Substantia nigra (tissue), 51 donors: ENCODE measurements at places on chromosomes 3 and 15.

GRCh38 chr3:176505878-176506621 lies 691.2 kb downstream of the TBL1XR1 start:
- no peak for DNase-seq

DNA sequence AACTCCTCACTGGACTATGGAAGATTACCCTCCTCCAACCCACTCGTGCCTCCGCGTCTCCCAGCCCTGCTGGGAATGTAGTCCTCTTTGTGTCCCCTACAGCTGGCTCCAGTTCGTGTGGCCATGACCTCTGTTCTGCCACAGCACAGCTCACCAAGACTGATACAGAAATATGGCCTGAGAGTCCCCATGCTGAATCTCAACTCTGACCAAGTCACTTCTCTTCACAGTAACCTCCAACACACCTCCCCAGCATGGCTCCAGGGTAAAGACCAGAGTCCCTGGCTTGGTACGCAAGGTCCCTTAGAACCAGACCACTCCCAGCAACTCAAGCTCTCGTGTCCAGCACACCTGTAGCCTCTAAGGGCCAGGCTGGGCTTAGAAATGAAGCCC lies 2.3 kb upstream of the COL7A1 start:
- DNase-seq = no peak

DNA sequence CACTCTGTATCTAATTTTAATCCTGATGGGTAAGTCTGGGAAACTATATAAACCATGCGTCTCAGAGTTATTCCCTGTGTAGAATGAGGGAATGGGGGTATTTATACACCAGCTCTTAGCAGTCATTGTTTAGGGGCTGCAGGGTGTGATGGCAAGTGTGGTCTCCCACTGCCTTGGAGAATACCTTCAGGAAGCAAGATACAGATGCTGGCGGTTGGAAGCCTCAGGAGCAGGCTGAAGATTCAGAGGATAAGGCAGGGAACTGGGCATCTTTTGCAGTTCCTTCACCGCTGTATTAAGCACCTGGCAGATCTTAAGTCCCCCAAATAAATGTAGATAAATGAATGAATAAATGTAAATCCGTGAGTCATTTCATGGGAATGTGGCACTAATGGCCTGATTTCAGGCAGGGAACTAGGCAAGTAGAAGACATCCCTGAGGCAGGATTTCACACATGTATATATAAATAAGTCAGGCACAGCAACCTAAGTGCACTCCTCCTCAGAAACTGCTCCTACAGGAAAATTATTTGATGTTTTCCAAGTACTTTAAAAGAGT lies 209.2 kb upstream of the GADL1 start:
- DNase-seq = no peak

- DNase-seq = no peak
Observed at GRCh38 chr15:70854666-70854976, 664 bp upstream of the LARP6 start.

DNA sequence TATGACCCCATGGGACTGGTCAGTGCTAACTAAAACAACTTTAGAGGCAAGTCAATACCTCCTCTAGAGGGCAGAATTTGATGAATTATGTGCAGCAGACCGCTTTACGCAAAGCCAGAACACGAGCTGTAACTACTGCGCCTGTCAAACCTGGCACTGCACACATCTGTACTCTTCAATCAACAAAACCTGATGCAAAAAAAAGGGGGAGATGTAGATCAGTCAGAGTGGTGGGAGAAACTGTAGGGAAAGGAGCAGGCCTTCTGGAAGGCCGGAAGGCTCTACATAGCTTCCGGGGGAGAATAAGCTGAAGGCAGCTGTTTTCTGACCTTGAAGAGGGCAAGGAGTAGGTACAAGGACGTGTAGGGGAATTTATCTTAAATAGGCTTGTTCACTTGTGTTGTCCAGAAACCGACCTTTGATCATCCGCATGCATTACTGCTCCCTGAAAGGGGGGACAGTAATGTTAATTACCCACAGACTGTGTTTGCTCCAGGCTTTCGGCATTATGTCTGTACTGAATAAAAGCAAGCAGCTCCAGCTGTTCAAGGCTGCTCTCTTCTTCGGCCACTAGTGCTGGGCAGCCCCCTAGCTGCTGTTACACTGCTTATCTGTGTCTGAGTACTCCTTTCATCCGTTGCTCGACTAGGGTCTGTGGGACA lies 41.0 kb downstream of the GPR160 start:
- DNase-seq = no peak

- no peak for DNase-seq
Observed at GRCh38 chr3:38030126-38031021, 932 bp upstream of the PLCD1 start.

- DNase-seq = no peak
Observed at GRCh38 chr3:156675830-156676767, 1.7 kb downstream of the TIPARP start.

DNA sequence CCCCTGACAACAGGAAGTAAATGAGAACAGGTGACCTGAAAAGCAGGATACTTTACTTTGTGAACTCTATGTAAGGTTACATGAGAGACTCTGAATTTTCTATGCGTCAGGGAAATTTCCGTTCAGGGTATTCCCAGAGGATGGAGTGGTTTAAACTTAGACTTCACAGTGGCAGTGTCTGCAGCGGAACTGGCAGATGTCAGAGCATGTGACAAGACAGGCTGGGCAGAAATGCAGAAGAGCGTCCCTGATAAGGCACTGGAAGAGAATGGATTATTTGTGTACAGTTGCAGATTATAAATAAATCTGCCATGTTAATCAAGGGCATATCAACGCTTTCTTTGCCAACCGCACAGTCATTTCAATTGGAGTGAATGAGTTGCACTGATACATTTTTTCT lies 598.4 kb upstream of the ZNF717 start:
- no peak for DNase-seq

DNA sequence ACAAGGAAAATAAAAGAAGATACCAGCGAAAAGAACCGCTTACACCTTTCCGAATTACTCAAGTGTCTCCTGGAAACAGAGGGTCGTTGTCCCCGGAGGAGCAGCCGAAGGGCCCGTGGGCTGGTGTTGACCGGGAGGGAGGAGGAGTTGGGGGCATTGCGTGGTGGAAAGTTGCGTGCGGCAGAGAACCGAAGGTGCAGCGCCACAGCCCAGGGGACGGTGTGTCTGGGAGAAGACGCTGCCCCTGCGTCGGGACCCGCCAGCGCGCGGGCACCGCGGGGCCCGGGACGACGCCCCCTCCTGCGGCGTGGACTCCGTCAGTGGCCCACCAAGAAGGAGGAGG lies 325 bp downstream of the ALCAM start:
- no peak for DNase-seq

- no peak for DNase-seq
Observed at GRCh38 chr3:150342896-150343467, 65.1 kb upstream of the TSC22D2 start.

DNA sequence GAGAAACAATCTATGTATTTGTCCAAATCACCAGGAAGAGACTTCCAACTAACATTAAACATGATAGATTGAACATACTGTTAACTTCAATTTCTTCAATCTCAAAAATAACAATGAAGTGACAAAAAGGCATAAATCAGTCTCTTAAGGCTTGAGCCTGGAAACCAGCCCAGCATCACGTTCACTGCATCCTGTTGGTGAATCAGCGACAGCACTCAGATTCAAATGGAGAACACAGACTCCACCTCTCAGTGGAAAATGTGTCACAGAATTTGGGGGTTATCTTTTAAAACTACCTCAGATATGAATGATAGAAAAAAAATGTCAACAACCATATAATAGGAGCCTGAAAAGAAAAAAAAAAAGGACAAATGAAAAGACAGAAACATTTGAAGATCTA lies 212.0 kb downstream of the MINAR1 start:
- no peak for DNase-seq

GRCh38 chr15:33149919-33150318 lies 44.6 kb downstream of the FMN1 start:
- no peak for DNase-seq

DNA sequence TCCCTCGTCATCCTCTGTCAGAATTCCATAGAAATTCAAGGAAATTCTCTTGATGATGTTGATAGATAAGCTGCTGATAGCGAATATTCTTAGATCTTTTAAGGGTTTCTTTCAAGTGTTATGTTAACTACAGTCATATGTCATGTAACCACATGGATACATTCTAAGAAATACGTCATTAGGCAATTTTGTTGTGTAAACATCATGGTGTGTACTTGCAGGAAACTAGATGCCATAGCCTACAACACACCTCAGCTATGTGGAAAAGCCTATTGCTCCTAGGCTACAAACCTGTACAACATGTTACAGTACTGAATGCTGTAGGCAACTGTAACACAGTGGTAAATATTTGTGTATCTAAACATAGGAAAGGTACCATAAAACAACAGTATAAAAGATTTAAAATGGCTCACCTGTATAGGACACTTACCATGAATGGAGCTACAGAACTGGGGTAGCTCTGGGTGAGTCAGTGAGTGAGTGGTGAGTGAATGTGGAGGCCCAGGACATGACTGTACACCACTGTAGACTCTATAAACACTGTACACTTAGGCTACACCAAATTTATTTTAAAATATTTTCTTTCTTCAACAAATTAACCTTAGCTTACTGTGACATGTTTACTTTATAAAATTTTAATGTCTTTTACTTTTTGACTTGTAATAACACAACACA lies 34.6 kb downstream of the GLDN start:
- no peak for DNase-seq

GRCh38 chr3:123778991-123779622 lies 105.0 kb downstream of the MYLK start:
- DNase-seq = peak; percentile 32

GRCh38 chr3:188832961-188833721 lies 338.6 kb upstream of the TPRG1 start:
- DNase-seq = no peak

DNA sequence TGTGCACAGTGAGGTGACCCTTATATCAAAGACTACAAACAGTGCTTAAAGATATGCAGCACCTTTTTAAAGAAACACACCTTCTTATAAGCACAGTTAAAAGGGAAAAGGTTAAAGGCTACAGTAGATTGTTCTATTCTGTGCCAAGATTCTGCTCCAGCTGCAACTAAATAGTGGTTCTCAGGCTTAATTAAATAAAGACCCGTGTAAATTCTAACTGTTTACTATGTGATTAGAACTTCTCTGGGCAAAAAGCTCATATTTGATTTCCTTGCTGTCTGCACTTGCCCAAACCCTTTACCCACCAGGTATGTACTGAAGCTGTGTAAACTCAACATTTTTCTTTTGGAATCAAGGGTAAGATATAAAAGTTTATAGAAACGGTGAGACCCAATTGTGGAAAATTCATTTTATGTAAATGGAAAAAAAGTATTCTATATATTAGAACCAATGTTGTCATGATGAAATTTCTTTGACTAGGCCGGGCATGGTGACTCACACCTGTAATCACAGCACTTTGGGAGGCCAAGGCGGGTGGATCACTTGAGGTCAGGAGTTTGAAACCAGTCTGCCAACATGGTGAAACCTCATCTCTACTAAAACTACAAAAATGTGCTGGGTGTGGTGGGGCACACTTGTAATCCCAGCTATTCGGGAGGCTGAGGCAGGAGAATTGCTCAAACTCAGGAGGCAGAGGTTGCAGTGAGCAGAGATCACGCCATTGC lies 230.6 kb downstream of the MECOM start:
- no peak for DNase-seq

DNA sequence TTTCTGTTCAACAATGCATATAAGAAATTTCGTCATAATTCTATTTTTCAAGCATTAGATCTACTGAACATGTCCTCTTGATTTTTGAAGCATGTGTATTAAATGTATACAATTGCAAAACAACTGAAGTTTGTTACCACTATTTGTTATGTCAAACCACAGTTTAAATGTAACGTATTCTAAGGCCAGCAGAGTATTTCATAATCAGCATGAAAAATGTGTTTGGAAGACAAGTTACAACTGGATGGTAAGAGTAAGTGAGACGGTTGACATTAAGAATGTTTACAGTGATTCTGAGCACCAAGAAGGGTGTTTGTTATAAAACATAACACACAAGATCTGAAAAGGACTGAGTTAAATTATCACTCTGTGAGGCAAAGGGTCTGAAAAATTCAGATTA lies 738.4 kb downstream of the PLOD2 start:
- no peak for DNase-seq

- DNase-seq = no peak
Observed at GRCh38 chr3:162992741-162993140, 1496.1 kb downstream of the OTOL1 start.

DNA sequence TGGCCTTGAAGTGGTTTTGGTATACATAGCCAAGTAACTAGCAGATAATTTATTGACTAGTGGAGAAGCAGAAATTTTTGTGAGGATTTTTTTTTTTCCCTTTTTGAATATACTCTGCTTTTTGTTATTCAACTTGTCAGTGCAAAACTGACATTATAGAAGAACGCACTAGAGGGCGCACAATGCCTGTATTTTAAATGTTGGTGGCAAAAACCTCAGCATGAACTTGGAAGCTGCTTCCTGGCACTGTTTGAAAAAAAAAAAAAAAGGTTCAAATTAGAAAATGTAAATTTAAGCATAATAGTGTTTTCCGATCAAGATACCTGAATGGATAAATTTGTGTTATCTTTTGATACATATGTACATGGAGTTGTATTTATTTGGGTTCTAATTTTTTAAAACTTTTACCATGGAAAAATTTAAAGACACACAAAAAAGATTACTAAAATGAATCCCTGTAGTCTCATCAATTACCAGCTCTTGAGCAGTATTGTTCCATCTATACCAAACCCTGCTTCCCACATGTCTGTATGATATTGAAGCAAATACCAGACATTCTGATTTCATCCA lies 56.0 kb downstream of the SLC25A26 start:
- peak; percentile 20 for DNase-seq

DNA sequence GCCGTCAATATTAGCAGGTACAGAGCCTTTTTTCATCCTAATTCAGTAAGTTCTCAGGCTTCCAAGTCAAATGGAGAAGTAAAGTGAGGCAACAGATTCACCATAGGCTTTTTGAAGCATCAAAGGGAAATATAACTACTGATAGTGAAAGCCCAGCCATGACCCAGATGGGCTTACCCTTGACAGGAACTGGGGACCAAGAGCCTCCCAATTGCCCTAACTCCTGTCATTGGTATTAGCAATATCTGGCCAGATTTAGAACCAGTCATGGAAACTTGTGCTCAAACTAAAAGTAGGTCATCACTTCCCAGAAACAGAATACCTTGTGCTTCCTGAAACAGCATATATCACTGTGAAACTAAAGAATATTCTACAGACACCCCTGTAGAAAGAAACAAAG lies 33.0 kb downstream of the NME9 start:
- DNase-seq = no peak

DNA sequence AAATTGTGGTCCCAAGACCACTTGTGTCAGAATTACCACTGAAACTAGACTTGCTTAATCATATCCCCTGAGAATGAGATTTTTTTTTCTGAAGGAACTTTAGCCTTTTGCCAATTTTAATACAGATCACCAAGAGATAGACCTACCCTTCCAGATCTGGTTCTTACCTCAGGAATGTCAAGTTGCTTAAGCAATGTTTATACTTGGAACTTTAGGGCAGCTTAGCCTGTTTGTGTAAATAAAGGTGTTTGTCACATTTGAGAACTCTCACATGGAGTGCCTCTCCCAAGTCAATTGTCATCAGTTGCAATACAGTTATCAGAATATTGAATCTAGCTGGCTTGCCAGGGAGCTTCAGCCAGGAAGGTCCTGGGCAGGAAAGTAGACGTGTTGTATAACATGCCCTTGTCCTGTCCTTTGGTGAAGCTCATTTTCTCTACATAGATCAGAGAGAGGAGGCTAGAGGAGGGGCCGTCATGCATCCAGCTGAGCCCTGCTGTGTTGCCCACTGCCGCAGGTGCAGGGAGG lies 3.9 kb downstream of the GPD1L start:
- DNase-seq = no peak
